Stromal cell of bone marrow (primary cell): ENCODE measurements at places on chromosomes 3 and 15.

DNA sequence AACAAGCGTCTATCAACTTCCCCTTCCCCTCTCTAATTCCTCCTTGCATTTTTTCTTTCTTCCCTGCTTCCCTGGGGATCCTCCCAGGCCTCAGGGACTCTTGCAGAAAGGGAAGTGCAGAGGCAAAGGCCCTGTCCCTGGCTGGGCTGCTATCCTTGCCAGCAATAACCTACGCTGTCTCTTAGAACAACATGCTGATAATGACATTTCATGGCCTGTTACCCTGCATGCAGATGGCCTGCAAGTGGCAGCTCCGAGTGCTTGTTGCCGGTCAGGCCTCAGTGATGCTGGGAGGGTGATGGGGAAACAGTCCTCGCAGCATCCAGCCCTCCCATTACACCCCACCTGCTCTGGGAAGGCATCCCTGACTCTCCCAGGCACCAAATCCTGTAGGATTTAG lies 167.6 kb downstream of the RAB11A start:
- no peak for DNase-seq

DNA sequence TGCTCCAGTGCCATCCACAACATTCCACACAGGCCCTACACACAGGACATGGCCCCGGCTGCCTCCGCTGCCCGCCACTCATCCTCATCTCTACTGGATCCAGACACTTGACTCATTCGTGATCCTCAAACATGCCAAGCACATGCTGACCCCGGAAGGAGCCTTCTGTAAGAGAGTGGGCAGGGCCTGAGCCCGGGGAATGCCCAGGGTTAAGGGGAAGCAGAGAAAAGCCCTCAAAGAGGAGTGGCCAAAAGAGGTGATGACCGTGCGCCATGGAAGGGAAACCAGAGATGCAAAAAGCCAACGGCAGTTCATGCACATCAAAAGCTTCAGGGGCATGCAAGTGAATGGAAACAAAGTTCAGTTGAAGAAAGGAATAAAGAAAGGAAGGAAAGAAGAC lies 46.1 kb downstream of the RFTN1 start:
- DNase-seq, result no peak

DNA sequence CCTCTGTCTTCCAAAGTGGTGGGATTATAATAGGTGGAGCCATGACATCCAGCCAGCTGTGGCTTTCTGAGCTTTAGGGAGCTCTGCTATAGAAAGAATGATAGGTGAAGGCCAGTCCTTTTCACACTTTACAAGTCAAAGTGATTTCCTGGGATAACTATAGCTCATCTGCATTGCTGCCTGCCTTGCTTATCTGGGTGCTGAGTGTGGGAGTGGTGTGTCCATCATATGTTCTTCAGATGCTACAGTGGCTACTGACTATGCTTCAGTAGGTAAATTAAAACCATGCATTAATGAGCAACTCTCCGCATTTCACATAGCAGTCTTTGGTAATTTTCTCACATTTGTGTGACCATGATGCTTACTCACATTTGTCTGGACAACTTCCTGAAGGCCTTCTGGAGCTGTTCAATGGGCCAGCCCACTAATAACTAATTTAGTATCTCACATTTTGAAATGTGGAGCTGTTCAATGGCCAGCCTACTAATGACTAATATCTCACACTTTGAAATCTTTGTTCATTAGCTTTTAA lies 23.4 kb downstream of the RHOA start:
- DNase-seq, result no peak

DNA sequence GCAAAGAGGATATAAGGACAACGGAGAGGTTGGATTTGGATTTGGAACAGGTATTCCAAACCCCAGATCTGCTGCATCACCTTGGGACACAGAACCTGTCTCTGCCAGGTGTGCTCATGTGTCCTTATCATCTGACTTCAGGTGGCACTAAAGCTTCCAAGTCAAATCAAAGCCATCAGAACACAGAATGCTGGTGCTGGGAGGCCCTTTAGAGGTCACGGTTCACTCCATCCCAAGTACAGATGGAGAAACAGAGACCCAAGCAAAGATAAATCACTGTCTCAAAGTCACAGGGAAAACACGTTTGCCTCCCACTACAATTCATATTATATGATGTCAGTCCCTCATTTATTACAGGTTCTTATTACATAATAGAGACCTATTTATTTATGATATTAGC lies 72.8 kb downstream of the HES1 start:
- DNase-seq, result no peak

- DNase-seq, result no peak
Observed at GRCh38 chr3:128394033-128394432, 72.7 kb downstream of the DNAJB8 start.

DNA sequence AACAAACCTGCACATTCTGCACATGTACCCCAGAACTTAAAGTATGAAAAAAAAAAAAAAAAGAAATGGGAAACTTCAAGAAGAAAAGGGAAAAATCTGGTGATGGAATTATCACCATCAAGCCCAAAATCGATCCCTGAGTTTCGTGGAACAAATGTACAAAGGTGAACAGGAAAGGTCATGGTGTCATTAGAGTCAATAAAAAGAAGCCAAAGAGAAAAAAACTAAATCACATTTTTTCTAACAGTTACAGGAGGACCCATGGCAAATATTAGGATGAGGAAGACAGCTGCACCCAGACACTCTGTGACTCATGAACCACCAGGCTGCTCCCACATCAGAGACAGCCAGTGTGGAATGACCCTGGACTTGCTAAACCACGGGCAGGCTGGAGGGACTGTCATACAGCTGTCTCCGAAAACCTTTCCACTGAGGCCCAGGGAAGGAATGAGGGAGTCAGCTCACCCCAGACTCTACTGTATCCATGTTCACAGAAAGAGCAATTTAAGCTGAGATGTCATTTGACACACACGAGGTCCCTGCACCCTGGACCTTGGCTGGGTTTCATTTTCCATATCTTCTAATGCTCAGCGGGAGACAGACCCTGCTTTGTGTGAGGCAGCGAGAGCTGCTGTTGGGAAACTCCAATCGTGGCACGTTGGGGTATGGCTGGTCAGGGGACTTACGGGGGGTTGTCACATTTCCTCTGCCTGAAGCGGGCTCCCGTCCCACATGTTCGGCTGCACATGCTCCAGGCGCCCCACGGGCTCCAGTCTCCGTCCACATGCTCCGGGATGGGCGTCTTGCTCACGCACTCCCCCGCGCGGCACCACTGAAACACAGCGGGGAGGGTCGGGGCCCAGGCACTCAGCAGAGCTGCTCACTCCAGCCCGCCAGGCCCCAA lies 210.2 kb downstream of the ADAMTS17 start:
- no peak for DNase-seq

DNA sequence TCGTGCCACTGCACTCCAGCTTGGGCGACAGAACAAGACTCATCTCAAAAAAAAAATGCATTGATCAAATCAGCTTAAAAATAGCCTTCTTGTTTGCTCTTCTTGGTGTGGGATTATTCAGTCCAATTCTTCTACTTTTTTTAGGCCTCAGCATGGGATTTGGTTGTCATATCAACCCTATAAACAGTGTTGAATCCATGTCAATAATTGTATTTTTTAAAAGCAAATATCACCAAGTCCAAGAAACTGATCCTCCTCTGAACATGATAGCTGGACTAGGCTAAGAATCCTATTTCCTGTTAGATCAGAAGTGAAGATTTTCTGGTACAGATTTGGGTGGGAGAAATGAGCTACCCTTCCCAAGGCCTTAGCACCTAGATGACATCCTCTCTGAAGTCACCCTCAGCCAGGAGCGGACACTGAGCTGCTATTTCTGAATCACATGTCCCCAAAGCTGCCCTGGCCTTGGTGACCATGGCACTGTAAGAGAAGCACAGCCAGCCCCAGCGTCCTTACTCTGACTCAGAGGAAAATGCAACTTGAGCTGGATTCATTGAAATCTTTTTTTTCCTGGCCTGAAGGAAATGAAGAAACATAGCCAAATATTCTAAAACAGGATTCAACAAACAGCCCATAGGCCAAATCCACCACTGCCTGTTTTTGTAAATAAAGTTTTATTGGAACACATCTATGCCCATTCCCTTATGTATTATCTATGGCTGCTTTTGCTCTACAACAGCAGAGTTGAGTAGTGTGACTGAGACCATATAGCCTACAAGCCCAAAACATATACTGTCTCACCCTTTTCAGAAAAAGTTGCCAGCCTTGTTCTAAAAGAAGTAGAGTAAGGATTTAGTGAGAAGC lies 215.9 kb upstream of the CTDSPL start:
- DNase-seq, result no peak

GRCh38 chr15:79929412-79929811 lies 32.6 kb upstream of the MTHFS start:
- DNase-seq, result no peak

GRCh38 chr3:23696842-23697241 lies 108.9 kb upstream of the UBE2E1 start:
- DNase-seq, result no peak

DNA sequence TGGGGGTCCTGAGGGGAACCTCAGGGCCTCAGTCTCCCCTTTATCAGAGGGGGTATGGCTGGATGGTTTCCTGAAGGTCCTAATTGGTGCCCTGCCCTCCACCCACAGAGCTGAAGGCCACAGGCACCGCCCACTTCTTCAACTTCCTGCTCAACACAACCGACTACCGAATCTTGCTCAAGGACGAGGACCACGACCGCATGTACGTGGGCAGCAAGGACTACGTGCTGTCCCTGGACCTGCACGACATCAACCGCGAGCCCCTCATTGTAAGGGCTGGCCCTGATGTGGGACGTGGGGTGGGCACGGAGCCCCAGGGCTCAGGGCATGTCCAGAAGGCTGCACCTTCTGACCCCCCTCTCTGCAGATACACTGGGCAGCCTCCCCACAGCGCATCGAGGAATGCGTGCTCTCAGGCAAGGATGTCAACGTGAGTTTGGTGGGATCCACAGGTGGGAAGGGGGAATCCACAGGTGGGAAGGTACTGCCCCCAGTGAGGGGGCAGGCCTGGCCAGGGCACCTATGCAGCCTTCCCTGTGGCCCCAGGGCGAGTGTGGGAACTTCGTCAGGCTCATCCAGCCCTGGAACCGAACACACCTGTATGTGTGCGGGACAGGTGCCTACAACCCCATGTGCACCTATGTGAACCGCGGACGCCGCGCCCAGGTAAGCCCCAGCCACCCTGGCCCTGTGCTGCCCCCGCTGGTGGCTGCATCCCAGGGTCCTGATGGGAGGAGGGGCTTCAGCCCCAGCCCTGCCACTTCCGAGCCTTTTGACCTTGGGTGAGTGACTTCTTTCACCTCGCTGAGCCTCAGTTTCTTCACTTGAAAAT lies 17.5 kb upstream of the GNAT1 start:
- DNase-seq, result no peak

DNA sequence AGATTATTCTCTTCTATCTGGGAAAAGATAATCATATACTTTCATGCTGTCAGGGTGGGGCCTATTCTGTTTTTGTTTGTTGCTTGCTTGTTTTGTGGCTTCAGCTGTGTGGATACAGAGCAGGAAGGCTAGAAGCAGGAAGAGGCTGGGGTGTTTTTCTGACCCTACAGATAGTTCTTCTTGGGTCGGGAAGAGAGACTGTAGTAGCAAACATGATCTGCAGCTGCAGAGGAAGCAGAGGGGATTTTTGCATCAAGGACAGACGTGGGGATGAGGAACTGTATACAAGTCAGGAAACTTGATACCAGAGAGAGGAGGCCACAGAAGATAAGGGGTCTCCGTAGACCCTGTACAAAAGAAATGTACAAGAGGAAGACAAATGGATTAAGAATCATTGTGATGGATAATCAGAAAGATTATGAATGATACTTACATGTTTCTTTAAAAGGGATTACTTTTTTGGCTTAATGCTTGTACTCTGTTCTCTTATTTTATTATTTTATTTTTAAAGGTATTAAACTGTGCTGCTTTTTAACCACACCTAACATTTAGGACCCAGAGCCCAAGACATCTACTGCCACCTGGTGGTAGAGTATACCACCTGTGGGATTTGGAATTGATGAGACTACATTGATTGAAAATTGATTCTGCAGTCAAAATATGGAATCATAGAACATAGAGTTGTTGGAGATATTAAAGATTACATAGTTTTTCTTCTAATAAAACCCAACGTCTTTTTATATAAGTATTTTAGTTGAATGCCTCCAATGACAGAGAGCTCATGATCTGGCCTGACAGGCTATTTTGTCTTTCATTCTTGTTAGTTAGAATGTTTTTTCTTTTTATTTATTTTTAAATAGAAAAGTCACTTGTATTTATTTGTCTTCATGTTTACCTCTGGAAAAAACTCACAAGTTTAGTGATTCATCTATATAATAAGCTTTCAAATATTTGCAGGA lies 87.3 kb upstream of the ROPN1 start:
- DNase-seq, result peak; percentile 21

DNA sequence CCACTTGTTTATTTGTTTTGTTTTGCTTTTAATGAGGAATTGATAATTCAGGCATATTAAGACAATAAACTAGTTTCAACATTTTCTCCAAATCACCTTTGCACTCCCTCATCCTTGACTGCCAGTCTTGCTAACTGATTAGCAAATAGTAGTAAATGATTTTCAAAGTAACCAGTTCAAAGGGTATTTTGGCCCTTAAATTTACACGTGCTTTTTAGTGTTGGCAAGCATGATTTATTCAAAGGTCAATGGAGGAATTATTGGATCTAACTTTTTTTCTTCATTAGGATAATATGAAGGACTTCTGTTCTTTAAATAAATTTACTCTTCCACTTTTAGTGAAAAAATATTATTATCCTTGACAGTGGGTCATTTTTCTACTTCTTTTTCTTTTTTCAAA lies 53.8 kb downstream of the BCHE start:
- no peak for DNase-seq

DNA sequence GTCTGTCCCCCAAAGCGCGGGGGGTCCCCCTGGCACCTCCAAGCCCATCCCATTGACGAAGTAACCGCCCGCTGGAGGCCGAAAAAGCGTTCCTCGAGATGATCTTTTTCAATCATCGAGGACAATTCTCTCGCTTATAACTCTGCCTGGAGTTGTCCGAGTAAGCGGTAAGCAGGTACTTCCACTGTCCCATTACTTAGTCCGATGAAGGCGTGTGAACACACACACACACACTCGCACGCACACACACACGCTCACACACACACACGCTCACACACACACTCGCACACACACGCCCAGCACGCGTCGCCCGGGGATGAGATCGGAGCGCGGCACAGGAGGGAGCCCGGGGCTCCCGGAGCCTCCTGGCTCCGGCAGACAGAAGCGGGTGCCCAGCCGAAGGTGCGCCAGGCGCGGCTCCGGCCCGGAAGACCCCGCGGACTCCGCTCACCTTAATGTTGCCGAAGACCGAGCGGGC lies 430 bp downstream of the SLCO2A1 start:
- DNase-seq, result no peak

GRCh38 chr3:161577662-161578061 lies 81.1 kb downstream of the OTOL1 start:
- no peak for DNase-seq
